CD4-positive, alpha-beta memory T cell (primary cell): ENCODE measurements at places on chromosomes 16 and 17.
A peak's percentile ranks its signal among the peaks of the same experiment; 100 is the strongest.

DNA sequence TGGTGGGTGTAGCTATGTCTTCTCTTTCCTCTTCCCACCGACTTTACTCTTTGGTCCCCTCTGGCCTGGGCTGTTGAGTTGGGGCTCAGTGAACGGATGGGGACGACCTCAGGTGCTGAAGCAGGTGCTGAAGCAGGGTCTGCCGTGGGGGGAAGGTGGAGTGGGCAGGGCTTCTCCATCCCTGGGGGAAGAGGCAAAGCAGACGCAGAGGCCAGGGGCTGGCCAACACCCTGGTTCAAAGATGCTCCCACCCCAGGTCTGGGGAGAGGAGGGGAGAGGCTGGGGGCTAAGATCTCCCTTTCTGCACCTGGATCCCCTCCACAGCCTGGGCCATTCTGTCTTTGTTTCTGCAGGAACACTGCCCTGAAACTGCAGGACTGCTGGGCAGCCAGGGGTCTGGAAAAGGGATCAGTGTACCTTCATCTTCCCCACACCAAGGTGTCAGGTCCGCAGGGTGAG, 22.9 kb downstream of the ALOX12B start:
- no peak for DNase-seq

GRCh38 chr16:78957317-78958100, 643.0 kb downstream of the MAF start:
- DNase-seq = peak; percentile 6

DNA sequence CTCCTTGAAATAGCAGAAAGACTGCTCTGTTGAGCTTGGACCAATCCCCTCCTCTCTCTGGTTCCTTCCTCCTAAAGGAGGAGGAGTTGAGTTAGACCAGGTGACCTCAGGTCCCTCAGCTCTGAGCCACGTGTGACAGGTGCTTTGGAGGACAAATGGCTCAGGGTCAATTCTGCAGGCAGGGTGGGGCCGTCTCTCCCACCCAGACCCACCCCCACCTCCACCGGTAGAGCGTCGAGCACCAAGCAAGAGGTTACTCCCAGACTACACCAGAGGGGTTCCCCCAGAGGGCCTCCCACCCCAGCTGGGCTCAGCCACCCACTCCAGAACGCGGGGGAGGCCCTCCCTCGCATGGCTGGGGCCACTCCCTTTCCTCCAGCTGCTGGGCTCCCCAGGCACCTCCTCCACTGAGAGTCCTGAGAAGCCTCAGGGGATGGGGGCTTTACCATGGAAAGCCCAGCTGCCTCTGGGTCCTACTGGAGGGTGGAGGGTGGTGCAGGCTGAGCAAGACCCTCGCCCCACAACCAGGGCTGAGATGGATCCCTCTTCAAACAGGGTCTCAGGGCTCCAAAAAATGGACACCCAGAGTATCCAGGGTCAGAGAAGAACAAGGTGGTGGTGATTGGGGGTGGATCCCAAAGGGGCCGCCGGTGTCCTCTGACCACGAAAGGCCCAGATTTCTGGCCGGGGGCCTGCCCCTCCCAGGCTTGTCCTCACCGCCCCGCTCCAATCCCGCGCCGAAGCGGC, 7.6 kb downstream of the MYO1C start:
- DNase-seq = peak; percentile 62

DNA sequence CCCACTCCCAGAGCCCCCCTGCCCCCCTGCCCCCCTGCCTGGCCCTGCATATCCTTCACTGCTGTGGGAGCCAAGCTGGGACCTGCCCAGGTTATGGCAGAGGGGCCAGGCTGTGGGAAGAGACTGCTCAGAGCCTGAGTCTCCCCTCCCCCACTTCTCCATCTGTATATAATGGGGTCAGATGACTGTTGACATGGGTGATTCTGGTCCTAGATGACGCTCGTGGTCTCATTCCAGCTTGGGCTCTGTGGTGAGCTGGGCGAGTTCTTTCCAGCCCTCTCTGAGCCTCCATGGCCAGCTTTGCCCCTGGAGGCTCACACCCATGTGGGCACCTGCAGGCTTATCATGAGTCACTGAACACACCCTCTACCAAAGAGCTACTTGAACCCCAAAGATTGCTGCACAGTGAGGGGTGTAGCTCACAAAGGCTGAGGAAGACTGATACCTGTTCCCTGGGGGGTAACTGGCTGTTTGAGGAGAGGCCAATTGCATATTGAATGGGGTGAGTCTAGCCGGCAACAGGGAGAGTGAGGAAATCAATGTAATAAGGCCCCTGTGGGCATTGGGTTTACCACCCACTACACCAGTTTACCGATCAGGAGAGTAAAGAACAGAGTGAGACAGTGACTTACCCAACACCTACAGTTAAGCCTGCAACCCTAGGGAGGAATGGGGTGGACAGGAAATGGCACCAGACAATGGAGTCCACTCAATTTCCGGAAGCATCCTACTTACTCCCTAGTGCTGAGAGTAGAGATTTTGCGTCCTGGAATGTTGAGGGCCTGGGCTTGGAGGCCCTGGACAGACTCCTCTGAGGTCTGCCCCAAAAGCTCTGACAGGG, 4.2 kb upstream of the SREBF1 start:
- DNase-seq = no peak

DNA sequence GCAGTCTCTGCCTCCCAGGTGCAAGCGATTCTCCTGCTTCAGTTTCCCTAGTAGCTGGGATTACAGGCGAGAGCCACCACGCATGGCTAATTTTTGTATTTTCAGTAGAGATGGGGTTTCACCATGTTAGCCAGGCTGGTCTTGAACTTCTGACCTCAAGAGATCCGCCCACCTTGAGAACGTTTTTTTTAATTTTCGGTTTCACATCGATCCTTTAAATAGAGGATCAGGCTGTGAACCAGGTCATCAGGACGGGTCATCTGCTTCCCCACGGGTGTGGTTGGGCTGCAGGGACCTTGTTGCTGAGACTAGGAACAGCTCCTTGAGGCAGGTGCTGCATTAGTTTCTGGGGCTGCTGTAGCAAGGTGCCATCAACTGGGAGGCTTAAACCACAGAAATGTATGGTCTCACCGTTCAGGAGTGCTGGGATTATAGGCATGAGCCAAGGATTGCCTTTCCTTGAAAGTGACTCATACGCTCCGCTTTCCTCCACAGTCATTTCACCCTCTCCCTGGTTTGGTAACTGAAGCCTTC, 7.9 kb upstream of the NAGPA start:
- no peak for DNase-seq

GRCh38 chr16:72940886-72941285, 107.0 kb downstream of the ZFHX3 start:
- DNase-seq = no peak

DNA sequence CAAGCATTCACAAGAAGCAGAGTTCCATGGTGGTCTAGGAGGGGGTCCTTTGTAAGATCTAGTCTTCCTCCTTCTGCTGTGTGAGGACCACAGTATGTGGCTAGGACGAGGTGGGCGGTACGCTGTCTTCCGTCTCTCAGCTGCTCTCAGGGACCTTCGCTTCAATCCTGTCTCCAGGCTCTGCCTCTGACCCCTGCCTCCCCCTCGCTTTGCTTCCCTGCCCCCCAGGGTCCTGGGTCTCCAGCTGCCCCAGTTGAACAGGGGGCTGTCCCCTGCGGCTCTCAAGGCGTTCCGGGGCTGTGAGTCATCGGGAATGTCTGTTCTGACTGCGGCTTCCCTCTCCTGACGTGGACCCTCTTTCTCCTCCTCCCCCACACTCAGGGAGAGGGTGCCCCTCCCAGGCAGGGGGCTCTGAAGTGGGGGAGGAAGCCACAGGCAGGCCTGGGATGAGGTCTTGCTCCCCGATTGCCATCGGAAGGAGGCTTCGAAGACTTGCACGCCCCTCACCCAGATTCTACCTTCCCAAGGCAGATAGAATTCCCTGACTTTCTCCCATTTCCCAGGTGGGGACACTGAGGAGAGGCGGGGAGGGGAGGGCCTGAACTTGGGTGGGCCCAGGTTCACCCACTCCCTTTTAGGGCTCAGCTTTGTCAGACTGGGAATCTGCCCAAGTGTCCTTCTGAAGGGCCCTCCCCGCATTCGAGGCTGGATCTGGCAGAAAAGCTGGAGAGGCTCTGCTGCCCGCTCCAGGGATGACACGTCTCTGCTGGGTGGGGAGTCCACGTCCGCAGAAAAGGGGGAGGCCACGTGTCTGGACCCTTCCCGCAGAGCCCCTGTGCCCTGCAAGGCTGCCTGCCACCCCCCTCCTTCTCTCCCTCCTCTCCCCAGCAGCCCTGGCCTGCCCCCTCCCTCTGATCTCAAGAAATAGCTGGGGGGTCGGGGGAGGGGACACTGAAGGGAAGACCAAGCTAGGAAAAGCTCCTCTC, 9.1 kb upstream of the COL1A1 start:
- DNase-seq = no peak

DNA sequence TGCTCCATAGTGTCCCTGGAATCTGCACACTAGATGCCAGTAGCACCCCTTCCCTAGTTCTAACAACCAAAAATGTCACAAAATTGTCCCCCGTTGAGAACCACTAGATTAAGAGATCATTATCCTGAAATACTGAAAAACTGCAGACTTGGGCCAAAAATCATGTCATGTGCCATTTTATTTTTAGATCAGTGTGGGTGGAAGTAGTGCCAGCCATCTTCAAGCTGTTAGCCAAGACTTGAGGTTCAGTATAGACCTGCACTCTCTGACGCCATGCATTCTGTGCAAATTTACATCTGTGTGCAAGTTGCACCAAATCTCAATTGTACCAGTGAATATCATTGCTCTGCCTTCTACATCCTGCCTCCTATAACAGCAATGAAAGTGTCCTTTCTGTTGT, 31.5 kb upstream of the NOL11 start:
- no peak for DNase-seq

DNA sequence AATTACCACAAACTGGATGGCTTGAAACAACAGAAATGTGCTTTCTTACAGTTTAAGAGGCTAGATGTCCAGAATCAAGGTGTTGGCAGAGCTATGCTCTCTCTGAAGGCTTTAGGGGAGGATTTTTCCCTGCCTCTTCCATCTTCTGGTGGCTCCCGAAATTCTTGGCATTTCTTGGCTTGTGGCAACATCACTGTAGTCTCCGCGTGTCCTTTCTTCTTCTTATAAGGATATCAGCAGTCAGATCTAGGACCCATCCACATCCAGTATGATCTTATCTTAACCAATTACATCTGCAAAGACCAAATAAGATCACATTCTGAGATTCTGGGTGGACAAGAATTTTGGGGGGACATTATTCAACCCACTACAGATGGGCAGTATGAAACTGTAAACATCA, 119.2 kb upstream of the PMFBP1 start:
- DNase-seq = no peak

GRCh38 chr17:15944759-15945526, at the start of gene ADORA2B:
Gene ADORA2B (plus strand): TSS chr17:15945130. CDS start chr17:15945249, 119 bp downstream.
- no peak for DNase-seq

DNA sequence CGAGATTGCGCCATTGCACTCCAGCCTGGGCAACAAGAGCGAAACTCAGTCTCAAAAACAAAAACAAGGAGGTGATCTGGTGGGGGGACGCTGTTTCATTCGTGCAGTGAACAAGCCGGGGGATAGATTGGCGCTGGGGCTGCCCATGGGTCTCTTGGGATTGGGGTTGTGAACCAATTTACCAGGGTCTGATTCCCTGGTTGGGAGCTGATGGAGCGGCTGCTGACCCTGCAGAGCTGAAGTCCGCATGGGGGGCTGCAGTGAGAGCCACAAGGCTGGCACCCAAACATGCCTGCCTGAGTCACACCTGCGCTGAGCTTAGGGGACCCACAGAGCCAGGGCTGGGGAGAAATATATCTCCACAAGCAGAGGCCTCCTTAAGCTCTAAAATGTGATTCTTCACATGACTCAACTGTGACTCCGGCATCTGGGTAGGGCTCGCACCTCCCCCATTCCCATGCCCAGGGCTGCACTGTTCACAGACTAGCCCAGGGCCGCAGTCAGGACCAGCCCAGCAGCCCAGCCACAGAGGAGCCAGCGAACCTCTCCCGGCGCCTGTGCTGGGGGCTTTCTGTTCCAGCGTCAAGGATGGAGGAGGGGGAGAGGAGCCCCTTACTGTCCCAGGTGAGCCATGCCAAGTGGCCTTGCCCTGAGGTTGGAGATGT, 5.0 kb downstream of the TSPAN10 start:
- no peak for DNase-seq

GRCh38 chr16:70345840-70346239, 863 bp upstream of the DDX19A start:
- DNase-seq = no peak

GRCh38 chr16:81995651-81996050, 15.6 kb downstream of the SDR42E1 start:
- DNase-seq = no peak

DNA sequence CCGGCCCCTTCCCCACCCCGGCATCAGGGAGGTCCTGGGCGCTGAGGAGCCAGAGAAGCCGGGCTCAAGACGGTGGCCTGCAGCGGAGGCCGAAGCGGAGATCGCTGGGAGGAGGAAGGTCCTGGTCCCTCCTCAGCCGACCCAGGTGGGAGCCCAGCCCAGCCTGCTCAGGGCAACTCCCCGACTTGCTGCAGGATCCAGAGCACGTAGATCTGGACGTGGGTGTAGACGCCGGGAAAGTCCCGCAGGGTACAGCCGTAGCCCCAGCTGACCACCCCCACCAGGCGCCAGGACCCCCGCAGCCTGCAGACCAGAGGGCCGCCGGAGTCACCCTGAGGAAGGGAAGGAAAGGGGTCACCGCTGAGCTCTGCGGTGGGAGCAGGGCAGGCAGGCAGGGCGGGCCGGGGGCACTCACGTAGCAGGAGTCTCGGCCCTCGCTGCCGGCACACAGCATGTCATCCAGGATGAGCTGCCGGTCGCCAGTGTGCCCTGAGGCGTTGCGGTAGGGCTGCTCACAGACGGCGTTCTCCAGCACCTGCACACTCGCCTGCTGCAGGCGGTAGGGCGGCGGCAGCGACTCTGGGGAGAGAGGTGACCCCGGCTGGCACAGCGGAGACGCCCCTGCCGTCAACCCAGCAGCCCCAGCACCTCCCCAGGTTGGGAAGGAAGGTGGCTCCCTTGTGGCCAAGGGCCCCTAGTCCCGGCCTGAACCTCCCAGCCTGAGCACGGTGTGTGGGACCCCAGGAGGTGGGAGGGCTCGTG, 5.4 kb downstream of the TPSD1 start:
- DNase-seq = no peak

- no peak for DNase-seq
These were observed 50.8 kb downstream of the PARN start for GRCh38 chr16:14579266-14579665.

DNA sequence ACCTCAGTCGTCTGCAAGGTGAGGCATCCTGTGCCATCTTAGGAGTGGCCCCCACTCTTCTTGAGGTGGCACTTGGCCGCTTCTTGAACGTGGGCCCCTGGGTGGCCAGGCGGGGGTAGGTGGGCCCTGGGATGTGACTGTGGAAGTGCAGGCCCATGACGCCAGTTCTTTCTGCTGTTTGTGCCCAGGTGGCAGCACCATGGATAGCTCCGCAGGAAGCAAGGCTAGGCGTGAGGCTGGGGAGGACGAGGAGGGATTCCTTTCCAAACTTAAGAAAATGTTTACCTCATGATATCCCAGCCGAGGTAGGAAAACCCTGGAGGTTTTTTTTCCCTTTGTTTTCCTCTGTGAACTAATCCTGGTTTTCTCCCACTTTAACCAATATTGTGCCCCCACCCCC, 19.8 kb downstream of the NMRAL1 start:
- DNase-seq = no peak

- no peak for DNase-seq
These were observed 44.3 kb upstream of the CRHR1 start for GRCh38 chr17:45739786-45740185.

GRCh38 chr16:60107871-60108270, 1373.8 kb upstream of the GOT2 start:
- DNase-seq = no peak

- peak; percentile 51 for DNase-seq
These were observed 12.1 kb upstream of the TBX21 start for GRCh38 chr17:47720754-47721533.

GRCh38 chr16:73002866-73003265, 45.1 kb downstream of the ZFHX3 start:
- DNase-seq = no peak
